Lung (tissue), 17 donors: ENCODE measurements at places on chromosomes 13 and 19. TPM values are rescaled to one million over a fixed set of nuclear protein-coding genes. Genes with fewer than 3 reads are reported as not detected.

- no peak for DNase-seq
- peak overlapping the region; percentile 96 for H3K27ac ChIP-seq
- no peaks in the 10 kb centered on the region for H3K27me3 ChIP-seq
- H3K4me1 ChIP-seq = peaks cover 17% of the 10 kb centered on the region
These were observed 21.2 kb downstream of the ATP11A start for GRCh38 chr13:112710855-112711527.

GRCh38 chr13:96783057-96783456 lies 211.2 kb downstream of the OXGR1 start:
- H3K4me1 ChIP-seq = no peaks in the 10 kb centered on the region
- no peak overlapping the region for H3K4me3 ChIP-seq
- H3K27ac ChIP-seq = no peak overlapping the region
- no peak for DNase-seq

- no peak for DNase-seq
- no peaks in the 10 kb centered on the region for H3K4me1 ChIP-seq
- no peaks in the 10 kb centered on the region for H3K36me3 ChIP-seq
- peak overlapping the region; percentile 81 for H3K27ac ChIP-seq
- no peaks in the 10 kb centered on the region for H3K27me3 ChIP-seq
- no peak overlapping the region for H3K4me3 ChIP-seq
These were observed 3.3 kb downstream of the ATP5F1D start for GRCh38 chr19:1244693-1245451.

DNA sequence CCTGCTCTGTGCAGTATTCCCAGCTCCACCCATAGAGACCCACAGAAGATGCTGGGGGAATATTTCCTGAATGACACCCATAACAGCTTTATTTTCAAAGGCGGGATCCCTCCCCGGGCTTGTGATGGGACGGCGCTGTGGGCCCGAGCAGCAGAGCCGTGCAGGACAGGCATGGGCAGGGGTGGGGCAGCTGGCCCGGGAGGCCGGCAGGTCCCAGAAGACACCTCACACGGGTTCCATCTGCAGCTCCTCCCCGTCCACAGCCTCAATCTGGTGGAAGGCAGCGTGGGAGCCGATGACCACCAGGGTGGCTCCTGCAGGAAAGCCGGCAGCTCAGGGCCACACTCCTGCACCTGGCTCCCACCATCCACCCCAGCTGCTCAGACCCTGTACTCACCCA lies 2.5 kb downstream of the RABAC1 start:
- DNase-seq = no peak
- no peak overlapping the region for H3K4me3 ChIP-seq
- H3K36me3 ChIP-seq = peaks cover 14% of the 10 kb centered on the region

DNA sequence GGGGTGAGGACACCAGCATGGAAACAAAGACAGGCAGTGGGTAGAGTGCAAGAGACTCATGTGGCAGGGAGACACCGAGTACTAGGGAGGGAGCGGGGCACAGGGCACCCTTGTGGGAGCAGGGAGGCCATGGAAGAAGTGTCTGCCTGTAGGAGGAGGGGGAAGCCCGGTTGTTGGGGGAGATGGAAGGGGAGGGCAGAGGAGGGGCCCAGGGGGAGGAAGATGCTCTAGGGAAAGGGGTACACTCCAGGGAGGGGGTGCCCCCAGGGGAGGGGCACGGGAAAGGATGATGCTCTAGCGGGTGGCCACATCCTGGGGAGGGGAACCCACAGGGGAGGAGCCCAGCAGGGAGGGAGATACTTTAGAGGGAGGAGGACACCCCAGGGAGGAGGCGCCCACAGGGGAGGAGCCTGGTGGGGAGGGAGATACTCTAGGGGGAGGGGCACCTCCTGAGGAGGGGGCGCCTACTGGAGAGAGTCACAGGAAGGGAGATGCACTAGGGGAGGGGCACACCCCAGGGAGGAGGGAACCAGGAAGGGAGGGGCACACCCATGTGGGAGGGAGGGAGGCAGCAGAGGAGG lies 24.9 kb downstream of the CPAMD8 start:
- no peak overlapping the region for H3K4me3 ChIP-seq
- H3K27me3 ChIP-seq = no peaks in the 10 kb centered on the region
- DNase-seq = no peak
- H3K27ac ChIP-seq = no peak overlapping the region
- H3K4me1 ChIP-seq = no peaks in the 10 kb centered on the region
- peaks cover 16% of the 10 kb centered on the region for H3K36me3 ChIP-seq

DNA sequence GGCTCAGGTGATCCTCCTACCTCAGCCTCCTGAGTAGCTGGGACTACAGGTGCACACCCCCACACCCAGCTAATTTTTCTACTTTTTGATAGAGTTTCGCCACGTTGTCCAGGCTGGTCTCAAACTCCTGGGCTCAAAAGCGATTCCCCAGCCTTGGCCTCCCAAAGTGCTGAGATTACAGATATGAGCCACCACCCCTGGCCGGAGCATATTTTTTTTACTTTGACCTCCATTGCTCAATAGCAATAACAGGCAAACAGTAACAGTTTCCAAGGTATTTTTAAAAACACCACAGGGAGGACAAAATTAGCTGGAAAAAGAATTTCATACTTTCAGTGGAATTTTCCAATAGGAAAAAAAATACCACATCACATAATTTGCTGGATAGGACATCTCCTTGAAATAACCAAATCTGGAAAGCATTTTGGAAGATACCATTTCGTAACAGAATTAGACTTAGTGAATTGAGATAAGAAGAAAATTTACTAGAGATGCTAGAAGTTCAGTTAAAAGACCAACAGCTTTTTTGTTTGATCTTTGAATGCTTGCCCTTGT lies 5.2 kb downstream of the DUXA start:
- no peak for DNase-seq
- no peak overlapping the region for H3K4me3 ChIP-seq
- H3K27ac ChIP-seq = no peak overlapping the region
- no peaks in the 10 kb centered on the region for H3K36me3 ChIP-seq
- H3K4me1 ChIP-seq = no peaks in the 10 kb centered on the region
- H3K27me3 ChIP-seq = no peaks in the 10 kb centered on the region

DNA sequence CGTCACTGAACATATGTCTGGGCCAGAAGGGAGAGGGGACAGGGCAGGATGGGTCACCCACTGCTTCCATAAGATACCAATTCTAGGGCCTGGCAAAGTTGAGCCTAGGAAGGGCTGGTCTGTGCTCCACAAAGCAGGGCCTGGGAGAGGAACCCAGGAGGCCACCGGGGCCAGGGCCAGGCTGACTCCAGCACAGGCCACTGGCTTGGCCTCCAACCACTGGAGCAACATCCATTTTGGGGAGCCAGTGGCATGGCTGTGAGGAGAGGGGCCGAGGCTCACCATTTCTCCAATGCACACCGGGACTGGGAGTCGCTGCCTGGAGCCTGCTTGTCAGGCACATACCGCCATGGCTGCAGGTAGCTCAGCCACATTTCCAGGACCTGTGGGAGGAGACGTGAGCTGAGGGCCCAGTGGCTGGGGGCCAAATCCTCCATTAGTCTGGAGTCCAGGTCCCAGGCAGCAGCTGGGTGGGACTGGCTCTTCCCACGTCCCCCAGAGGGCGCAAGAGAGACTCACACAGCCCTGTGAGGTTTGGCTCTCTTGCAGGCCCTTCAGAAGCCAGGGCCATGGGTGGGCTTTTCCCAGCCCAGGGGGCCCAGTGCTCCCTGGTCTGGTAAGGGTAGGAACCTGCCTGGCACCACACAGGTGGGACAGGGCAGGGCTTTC lies 27.7 kb downstream of the TUBA3C start:
- DNase-seq = no peak
- no peak overlapping the region for H3K4me3 ChIP-seq
- no peaks in the 10 kb centered on the region for H3K4me1 ChIP-seq

DNA sequence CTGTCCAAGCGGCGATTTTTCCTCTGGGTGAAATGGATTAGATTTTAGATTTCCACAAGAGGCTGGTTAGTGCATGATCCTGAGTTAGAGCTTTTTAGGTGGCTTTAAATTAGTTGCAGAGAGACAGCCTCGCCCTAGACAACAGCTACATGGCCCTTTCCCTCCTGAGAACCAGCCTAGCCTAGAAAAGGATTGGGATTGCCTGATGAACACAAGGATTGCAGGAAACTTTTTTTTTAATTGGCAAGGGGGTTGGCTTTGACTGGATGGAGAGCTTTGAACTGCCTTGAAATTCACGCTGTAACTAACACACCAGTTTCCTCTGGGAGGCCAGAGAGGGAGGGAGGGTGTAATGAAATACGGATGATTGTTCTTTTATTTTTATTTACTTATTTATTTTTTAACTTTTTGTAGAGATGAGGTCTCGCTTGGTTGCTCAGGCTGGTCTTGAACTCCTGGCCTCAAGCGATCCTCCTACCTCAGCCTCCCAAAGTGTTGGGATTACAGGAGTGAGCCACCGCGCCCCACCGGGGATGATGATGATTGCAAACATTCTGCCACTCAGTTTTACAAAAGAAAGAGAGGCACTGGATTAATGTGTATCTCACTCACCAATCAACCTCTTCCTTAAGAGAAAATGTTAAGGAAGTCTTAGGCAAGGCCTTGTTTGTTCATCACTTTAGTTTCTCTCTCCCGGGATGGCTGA lies 1.9 kb downstream of the LDLR start:
- H3K4me3 ChIP-seq = peak overlapping the region; percentile 82
- peaks cover 28% of the 10 kb centered on the region for H3K4me1 ChIP-seq
- peak overlapping the region; percentile 98 for H3K27ac ChIP-seq
- peaks cover 6% of the 10 kb centered on the region for H3K36me3 ChIP-seq
- no peaks in the 10 kb centered on the region for H3K27me3 ChIP-seq
- DNase-seq = no peak

- H3K27ac ChIP-seq = no peak overlapping the region
- peaks cover 4% of the 10 kb centered on the region for H3K4me1 ChIP-seq
- no peaks in the 10 kb centered on the region for H3K36me3 ChIP-seq
- H3K4me3 ChIP-seq = no peak overlapping the region
- H3K27me3 ChIP-seq = no peaks in the 10 kb centered on the region
These were observed 20.0 kb upstream of the POSTN start for GRCh38 chr13:37618554-37618953.

DNA sequence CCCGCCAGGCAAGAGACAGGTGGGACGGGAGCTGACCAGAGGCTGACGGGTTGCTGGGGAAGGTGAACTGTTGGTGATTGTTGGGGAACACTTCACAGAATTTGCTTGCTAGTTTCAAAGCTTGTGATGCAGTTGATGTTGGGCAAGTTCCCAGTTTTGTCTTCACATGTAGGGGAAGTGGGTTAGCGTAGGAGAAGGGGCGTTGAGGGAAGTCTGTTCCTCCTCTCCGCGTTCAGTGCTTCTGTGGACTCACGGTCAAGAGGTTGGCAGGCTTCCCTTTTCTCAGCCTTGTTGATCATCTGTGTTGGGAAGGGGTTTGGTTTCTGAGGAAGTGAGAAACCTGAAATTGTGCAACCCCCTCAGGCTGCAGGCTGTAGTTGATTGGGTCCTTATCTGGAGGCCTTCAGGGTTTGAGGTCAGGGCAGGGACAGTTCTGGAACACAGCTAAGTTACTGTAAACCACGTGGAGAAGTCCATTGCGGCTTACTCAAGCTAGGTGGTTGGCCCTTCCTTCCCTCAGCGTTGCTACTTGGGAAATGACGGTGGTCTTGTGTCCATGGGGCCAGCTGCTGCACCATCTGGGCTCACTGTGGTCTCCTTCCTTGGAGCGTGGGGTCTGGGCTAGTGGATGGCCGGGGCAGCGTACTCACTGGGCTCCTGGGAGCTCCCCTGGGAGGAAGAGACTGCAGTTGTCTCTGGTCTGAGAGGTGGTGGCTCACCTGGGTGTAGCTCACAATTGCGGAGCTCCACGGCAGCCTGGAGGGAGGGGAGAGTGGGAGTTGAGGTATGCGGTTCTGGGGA lies 7.5 kb downstream of the RPS9 start:
- no peaks in the 10 kb centered on the region for H3K27me3 ChIP-seq
- DNase-seq = peak; percentile 82
- no peak overlapping the region for H3K4me3 ChIP-seq

DNA sequence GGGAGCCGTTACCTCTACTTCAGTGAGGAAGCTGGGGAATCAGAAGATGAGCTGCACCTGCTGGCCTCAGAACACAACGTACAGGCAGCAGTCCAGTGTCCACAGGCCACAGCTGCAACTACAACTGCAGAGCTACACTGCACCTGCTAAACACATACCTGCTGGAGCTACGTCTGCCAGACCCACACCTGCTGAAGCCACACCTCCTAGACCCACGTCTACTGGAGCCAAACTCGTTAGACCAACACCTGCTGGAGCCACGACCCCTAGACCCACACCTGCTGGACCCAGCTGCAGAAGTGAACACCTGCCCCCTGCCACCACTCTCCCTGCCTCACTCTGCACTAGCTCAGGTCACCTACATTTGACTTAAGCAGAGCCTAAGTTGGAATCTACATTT lies 169.9 kb downstream of the USP12 start:
- H3K27me3 ChIP-seq = no peaks in the 10 kb centered on the region
- no peaks in the 10 kb centered on the region for H3K36me3 ChIP-seq
- no peak overlapping the region for H3K27ac ChIP-seq
- no peak overlapping the region for H3K4me3 ChIP-seq
- DNase-seq = no peak

GRCh38 chr13:113551081-113552000 lies 33.2 kb upstream of the TFDP1 start:
- no peak overlapping the region for H3K27ac ChIP-seq
- peaks cover 14% of the 10 kb centered on the region for H3K36me3 ChIP-seq
- no peak for DNase-seq
- peaks cover 14% of the 10 kb centered on the region for H3K4me1 ChIP-seq
- H3K27me3 ChIP-seq = no peaks in the 10 kb centered on the region
- H3K4me3 ChIP-seq = no peak overlapping the region

DNA sequence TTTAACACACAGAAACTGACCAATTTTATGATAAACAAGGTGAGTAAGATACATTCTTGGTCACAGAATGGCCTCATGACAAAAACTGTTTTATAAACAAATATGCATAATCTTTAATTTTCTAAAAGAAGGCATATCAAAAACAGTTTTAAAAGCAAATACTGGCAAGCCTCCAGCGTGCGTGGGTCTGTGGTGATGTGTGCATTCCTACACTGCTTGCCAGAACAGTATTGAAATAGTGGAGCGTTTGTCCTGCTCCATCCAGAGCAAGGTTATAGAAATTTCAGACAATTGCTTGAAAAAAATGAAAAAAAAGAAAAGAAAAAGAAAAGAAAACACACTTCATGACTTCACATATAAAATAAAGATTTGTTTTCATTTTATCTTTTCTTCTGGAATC lies 140.9 kb downstream of the MZT1 start:
- no peaks in the 10 kb centered on the region for H3K36me3 ChIP-seq
- DNase-seq = peak; percentile 78
- H3K27me3 ChIP-seq = no peaks in the 10 kb centered on the region
- no peak overlapping the region for H3K4me3 ChIP-seq
- no peaks in the 10 kb centered on the region for H3K4me1 ChIP-seq

PDX1 gene
- total RNA-seq = not detected

ZNF813 gene
- total RNA-seq = 5.3 TPM

MEIS3 gene
- total RNA-seq = 8.6 TPM

PCDH17 gene
- total RNA-seq = 48.4 TPM

MYO1F gene
- 23.4 TPM for total RNA-seq

TMEM238 gene
- total RNA-seq = 0.43 TPM

CYP4F11 gene
- total RNA-seq = 0.15 TPM
